Adipocyte (in vitro differentiated cells): ENCODE measurements at places on chromosomes 4 and X.

DNA sequence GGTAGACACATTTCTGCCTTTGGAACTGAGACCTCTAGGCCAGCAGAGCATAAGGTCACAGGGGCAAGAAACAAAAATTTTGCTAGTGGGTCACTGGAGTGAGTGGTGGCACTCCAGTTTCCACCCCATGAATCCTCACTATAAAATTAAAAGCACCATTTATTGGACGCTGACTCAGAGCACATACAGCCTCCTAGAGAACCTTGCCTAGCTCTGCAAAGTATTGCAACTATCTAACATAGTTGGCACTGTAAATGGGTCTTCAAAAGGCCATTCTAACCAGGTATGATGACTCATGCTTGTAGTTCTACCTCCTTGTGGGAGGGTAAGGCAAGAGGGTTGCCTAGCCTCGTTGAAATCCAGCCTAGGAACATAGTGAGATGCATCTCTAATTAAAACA lies 25.1 kb downstream of the RRAGB start:
- DNase-seq = no peak

DNA sequence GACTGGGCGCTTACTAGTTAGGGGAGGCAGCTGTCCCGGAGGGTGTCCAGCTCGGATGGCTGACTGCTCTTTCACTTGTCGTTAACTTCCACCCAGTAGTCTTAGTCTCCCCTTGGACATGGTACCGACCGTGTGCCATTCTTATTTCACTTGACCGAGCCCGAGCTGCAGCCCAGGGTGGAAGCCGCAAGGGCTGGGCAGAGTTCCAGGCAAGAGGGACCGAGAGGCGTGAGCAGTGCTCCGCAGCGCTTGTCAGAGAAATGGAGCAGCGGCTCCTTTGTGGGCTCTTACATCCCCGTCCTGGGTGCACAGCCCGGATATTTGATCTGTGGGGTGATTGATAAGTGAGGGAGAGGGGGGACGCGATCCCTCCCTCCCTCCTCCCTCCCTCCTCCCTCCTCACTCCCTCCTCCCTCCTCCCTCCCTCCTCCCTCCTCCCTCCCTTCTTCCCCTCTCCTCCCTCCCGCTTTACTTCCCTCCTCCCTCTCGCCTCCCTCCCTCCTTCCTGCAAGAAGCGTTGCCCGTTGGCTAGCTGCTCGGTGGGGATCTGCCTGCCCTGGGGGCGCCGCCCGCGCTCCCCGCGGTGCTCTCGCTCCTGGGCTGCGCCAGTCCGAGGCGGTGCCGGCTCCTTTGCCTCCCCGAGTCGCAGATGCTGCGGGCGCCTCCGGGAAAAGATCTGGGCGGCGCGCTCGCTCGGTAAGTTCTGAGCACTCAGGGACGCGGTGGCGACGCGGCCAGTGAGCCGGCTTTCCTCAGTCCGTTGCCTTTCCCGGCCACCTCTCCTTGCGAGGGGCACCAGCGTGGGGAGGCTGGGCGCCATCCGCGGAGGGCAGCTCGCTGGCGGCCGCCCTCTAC lies at the start of gene SLITRK2:
Gene SLITRK2, plus strand, starts transcription at position 499 of the 855 bp plus-strand sequence. CDS start 4,597 bp downstream, outside the sequence.
- DNase-seq = no peak

DNA sequence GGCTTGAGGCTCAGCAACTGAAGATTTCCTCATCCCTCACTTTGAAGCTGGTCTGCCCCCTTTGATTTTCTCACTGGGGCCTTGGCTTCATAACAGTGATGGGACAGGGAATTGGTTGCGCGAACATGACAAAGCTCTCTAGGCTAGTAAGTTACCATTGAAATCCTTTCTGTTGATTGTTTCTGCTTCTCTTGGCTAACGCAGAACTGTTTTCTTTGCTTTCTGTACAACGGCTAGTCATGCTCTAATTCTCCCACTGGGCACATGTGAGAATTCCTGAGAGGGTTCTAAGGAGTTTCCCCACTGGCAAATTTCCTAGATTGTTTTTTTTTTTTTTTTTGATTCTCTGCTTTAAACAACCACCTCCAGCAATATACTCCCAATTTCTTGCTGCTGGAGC lies 738.6 kb downstream of the PCDH7 start:
- DNase-seq = peak; percentile 83

DNA sequence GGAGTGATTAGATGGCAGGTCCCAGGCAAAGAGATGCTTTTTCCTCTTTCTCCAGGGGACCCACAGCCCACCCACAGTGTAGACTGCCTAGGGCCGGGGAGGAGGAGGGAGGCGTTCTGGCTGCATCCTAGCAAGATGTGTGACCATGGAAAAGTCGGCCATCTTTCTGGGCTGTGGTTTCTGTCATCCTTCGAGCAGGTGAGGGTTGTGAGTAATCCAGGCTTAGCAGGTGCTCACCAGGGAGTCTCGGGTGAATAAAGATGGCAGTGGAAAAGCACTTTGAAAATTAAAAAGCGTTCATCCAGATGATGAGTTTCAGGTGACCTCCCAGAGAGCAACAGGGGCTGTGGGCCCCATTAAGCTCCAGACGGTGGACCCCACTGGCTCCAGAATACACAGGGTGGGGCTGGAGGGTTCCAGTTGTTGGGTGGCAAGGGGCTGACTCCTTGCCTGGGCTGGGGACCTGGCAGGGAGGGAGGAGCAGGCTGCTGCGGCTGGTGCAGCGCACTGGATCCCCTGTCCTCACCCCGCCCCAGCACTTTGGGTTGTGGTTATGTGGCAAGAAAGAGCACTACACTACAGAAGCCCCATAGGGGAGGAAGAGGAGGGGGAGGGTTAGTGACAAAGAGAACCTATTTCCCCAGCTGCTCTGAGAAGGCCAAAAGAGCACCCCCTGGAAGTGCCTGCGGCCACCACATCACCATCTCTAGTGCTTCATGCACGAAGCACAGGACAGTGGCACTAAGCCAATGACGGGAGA lies 23.7 kb downstream of the ELF4 start:
- DNase-seq = no peak

DNA sequence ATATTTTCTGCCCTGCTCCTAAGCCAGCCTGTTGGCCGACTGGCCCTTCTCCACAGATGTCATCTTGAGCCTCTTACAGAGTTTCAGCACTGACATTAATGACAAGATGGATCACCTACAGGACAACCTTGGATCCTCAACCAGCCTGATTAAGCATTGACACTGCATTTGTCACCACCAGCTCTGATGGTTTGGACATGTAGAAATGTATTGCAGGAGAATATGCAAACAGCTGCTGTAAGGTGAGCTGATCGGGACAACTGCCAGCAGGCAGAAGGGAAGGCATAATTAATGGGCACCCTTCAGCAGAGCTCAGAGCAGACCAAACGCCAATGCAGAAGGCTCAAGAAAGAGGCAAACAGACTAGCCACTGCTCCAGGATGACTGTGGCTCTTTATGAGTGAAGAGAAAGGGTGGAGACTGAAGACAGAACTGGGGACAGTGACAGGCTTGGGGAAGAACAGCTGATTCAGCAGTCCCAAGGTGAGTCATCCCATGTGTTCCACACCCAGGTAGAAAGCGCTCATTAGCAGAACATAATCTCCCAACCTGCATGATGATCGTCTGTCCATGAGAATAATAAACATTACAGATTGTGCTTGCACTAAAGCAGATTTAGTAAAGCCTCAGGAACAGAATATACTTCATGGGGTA lies 6.7 kb downstream of the CORIN start:
- DNase-seq = no peak

GRCh38 chrX:13387666-13388494 lies 68.0 kb upstream of the ATXN3L start:
- peak; percentile 42 for DNase-seq

- DNase-seq = peak; percentile 24
These were observed 76.2 kb downstream of the DOCK11 start for GRCh38 chrX:118571836-118572235.

DNA sequence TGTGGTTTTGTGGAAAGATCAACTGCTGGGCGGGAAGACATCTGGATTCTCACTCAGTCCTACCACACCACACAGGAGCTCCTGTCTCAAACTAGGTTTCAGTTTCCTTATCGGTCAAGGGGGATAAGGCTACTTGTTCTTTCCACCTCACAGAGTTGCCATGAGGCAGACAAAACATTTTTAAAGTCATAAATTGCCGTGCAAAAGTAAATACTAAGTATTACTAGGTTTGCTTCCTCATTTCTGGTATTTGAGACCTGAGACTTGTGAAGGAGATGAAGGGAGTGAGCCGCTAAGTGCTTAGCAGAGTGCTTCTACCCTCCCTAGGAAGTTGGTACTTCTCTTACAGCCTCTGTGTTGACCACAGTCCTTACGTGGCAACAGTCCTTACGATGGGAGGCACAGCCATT lies 1.5 kb downstream of the LAP3 start:
- peak; percentile 28 for DNase-seq

- DNase-seq = no peak
These were observed 10.9 kb upstream of the UBE2K start for GRCh38 chr4:39687014-39687413.

DNA sequence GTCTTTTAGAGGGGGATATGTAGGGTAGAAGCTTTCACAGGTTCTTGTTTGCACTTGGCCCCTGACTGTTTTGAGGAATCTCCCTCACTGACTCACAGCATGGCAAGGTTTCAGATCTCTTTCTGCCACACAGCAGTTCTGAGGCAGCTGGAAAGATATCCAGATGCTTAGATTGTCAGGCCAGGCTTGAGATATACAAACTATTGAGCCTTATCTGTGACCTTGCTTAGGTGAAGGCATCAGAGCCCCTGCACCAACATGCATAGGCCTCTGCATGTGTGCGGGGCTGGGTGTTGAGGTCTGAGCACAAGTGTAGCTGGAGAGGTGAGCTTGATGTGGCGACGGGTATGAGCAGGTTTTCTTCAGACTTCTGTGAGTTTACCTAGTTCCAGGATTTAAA lies 80.9 kb upstream of the MSANTD1 start:
- DNase-seq = peak; percentile 45

- no peak for DNase-seq
These were observed 58.6 kb upstream of the TLL1 start for GRCh38 chr4:165814256-165815020.

GRCh38 chrX:17579026-17579425 lies 158.3 kb upstream of the SCML1 start:
- peak; percentile 41 for DNase-seq

- no peak for DNase-seq
These were observed 988 bp upstream of the SRD5A3 start for GRCh38 chr4:55345054-55345453.

GRCh38 chrX:46710425-46710824 lies 48.5 kb downstream of the SLC9A7 start:
- DNase-seq = no peak

DNA sequence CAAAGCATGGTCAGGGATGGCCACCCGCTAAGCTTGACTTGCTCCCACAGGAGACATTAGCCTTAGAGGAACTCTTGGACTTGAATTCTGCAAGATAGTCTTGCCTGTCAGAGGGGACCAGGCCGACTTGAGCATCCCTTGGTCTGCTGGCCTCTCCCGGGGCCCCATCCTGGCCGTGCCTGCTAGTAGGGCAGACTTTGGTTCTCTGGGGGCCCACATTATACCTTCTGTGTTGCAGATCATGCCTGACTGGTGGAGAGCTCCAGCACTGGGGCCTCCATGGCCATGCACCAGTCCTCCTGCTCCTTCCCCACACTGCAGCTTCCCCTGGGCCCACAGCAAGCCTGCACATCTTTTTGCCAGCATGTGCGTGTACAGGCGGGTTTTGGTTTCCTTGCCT lies 46.5 kb downstream of the DACH2 start:
- no peak for DNase-seq

DNA sequence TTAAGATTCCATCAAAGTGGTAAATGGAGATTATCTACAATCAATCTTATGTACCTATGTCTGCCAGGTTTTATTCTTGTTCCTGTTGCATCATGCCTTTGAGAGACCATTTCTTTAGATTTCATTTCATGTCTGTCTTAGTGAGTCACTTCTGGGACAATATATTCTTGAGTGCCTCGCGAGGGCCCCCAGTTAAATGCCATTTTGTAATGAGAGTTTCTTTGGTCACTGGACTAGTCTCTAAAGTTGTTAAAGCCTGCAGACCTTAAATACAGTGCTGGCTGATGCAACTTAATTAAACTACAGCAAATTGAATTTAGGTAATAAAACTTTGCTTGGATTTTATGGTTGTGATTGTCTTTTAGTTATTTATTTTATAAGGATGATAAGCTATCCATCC lies 87.2 kb upstream of the PITX2 start:
- no peak for DNase-seq

DNA sequence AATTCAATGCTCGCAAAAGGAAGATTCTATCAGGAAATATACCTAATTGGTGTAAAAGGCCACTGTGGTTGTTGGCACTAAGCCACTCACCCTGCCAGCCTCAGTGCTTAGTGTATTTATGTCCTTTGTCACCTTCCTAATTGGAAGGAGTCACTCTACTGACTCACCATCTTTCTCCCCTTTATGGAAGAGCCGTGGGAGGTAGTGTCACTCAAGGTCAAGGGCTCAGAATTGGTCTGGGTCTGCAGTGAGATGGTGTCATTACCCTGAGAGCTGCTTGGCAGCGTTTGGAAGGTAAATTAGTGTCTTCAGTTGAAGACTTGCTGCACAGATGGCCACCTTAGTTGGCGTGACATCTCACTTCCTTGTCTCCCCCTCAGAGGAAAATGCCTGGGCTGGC lies 41.7 kb upstream of the CDKN2AIP start:
- no peak for DNase-seq

GRCh38 chrX:17802756-17803155 lies 58.3 kb downstream of the RAI2 start:
- DNase-seq = no peak

DNA sequence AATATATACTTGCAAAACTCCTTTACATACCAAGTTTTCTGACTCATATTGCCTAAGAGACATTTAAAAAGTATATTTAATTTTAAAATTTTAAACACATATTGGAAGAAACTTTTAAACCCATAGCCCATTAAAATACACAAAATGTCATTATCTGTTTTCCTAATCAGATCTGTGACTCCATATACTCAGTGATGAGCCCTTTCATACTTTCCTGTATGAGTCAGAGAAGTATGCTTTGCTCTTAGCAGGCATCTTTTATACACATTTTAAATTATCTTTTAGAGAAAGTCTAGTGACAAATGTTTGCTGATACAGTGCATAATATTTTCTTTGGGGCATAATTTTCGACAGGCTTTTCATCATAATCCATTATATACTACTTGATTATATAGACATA lies 26.4 kb downstream of the SPIN3 start:
- DNase-seq = peak; percentile 10
